ACHN (cell line): ENCODE measurements at places on chromosomes 13 and 19.

DNA sequence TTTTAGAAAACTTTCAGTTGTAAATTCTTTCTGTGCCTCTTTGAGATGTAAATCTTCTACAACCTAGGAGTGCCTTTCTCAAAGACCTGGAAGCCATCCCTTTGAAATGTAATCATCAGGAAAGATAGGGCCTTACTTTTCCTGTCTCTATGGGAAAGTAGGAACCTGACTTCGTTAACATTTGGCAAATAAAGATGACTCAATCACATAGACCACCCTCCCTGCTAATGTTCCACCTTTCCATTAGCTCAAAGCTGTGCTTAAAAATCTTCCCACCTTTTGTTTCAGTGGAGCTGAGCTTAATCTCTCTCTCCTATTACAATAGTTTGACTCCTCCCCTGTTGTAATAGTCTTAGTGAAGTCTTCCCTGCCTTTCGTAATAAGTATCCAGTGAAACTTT, 247.7 kb downstream of the OLFM4 start:
- no peak for DNase-seq

DNA sequence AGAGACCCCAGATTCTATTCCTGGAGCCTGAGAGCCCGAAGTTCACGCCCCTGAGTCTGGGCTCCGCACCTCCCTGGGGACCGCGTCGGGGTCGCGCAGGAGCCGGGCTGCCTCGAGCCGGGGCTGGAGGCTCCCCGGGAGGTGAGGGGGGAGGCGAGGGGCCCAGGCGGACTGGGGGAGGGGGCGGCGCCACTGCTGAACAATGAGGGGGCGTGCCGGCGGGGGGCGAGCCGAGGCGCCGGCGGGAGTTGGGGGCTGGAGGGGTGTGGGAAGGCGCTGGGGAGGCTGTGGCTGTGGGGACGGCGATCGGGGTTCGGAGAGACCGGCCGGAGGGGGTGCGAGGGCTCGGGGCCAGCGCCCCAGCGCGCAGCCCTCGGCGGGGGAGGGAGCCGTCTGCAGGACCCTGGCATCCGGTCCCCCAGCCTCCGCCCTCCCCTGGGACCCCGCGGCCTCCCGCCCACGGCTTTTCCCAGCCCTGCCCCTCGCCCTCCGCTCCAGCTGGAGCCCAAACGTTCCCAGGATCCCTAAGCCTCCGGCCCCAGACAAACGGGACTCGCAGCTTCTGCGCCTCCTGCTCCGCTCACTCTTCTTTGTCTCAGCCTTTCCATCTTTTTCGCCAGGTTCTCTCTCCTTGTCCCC, 922 bp downstream of the PLEKHG2 start:
- no peak for DNase-seq

GRCh38 chr13:85137516-85137915, 661.7 kb downstream of the SLITRK6 start:
- no peak for DNase-seq

GRCh38 chr19:20165971-20166592, 932 bp upstream of the ZNF486 start:
- DNase-seq = no peak
